ENCODE measurements at places on chromosomes 11 and 22.

DNA sequence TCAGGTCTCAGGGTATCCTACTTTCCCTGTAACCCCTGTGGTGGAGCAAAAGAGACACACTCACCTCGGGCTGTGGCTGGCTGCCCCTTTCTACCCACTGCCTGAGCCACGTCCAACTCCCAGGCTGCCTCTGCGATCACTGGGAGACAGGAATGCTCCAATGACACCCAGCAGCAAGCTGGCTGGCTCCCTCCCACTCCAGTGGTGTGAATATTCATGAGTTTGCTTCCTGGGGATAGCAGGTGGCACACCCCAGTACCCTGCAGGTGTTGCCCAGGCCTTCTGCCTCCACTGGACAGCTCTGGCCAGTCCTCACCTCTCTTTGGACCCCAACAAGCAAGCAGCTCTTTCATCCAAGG, 9.7 kb downstream of the GAL3ST1 start:
- H3K36me3 ChIP-seq, result no peaks in the 10 kb centered on the region
- H3K27me3 ChIP-seq, result no peaks in the 10 kb centered on the region
- H3K4me3 ChIP-seq, result no peak overlapping the region
- no peak for DNase-seq

- H3K4me3 ChIP-seq, result no peak overlapping the region
- H3K36me3 ChIP-seq, result peaks cover 20% of the 10 kb centered on the region
- DNase-seq, result no peak
- no peak overlapping the region for H3K27ac ChIP-seq
Observed at GRCh38 chr11:3665336-3666022, 5.7 kb downstream of the CHRNA10 start.

DNA sequence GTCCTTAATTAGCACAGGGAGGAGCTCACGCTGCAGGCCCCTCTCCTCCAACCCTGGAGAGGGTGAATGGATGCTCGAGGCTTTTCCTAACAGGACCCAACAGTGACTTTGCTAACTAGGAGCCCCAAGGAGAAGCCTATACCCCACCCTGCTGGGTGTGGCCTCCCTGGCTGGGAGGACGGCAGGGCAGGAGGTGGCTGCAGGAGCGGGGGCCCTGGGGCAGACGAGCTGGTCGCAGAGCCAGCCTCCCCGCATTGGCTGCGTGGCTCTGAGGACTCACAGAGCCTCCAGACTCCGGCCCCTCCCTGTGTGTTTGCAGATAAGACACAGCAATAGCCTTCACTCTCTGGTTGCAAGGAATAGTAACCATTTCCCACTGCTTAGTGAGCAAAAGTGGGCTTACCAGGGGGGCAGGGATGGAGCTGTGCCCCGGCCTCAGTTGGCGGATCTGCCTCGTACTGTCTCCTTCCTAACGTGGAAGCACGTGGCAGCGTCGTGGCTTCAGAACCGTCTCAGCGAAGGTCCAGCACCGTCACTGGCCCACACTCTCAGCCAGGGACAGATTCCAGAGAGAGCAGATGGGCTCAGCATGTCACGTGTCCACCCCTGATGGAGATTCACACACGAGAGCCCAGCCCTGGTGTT, 1087.5 kb downstream of the BRD1 start:
- no peaks in the 10 kb centered on the region for H3K36me3 ChIP-seq
- H3K27ac ChIP-seq, result no peak overlapping the region
- H3K27me3 ChIP-seq, result no peaks in the 10 kb centered on the region
- no peaks in the 10 kb centered on the region for H3K4me1 ChIP-seq

DNA sequence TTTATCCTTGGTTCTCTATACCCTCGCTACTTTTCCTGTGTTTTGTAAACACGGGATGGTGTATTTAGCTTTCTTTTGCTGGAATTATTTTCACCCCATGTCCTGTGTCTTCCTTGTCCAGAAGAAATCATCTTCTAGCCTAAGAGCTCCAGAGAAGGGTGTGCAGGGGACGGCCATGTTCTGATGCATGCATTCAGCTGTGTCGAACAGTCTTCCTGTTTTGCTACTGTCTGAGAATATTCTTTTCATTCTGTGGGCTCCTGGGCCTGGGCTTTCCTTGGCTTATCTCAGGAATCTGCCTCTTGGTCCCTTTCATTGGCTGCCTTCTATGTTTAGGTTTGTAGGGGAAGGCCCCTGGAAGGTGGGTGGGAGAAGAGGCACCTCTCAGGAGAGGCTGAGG, 10.6 kb upstream of the PLET1 start:
- no peak overlapping the region for H3K4me3 ChIP-seq
- no peak overlapping the region for H3K27ac ChIP-seq
- H3K4me1 ChIP-seq, result no peaks in the 10 kb centered on the region
- no peaks in the 10 kb centered on the region for H3K36me3 ChIP-seq
- no peak for DNase-seq
- H3K27me3 ChIP-seq, result no peaks in the 10 kb centered on the region

GRCh38 chr11:77259641-77260040, 41.8 kb downstream of the GDPD4 start:
- H3K36me3 ChIP-seq, result no peaks in the 10 kb centered on the region
- H3K4me1 ChIP-seq, result no peaks in the 10 kb centered on the region
- DNase-seq, result no peak
- no peak overlapping the region for H3K4me3 ChIP-seq
- no peak overlapping the region for H3K27ac ChIP-seq

DNA sequence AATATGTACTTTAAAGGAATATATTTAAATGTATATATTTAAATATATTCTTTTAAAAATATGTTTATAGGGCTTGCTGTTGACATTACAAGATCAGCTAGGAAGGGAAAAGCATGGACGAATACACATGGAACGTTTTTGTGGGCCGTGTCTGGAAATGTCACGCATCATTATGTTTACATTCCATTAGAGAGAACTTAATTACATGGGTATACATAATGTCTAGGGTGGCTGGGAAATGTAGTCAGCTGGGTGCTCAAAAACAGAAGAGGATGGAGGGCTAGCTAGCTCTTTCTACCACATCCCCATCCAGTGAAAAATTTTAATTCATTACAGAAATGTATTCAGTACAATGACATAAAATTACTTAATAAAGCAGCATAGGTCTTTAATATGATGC, 371.2 kb downstream of the DYNC2H1 start:
- peaks cover 3% of the 10 kb centered on the region for H3K27me3 ChIP-seq
- no peak overlapping the region for H3K27ac ChIP-seq
- DNase-seq, result no peak
- H3K4me1 ChIP-seq, result no peaks in the 10 kb centered on the region
- H3K4me3 ChIP-seq, result no peak overlapping the region

- no peak overlapping the region for H3K4me3 ChIP-seq
- H3K36me3 ChIP-seq, result peaks cover 5% of the 10 kb centered on the region
- H3K27me3 ChIP-seq, result no peaks in the 10 kb centered on the region
- H3K4me1 ChIP-seq, result peaks cover 36% of the 10 kb centered on the region
Observed at GRCh38 chr11:75320046-75320618, 31.3 kb downstream of the ARRB1 start.

- no peak overlapping the region for H3K27ac ChIP-seq
- no peaks in the 10 kb centered on the region for H3K4me1 ChIP-seq
- no peaks in the 10 kb centered on the region for H3K36me3 ChIP-seq
- no peak overlapping the region for H3K4me3 ChIP-seq
- no peaks in the 10 kb centered on the region for H3K27me3 ChIP-seq
Observed at GRCh38 chr22:35726933-35727332, 9.3 kb downstream of the APOL5 start.

- H3K36me3 ChIP-seq, result no peaks in the 10 kb centered on the region
- no peak for DNase-seq
- H3K27me3 ChIP-seq, result peaks cover 20% of the 10 kb centered on the region
- H3K4me1 ChIP-seq, result no peaks in the 10 kb centered on the region
Observed at GRCh38 chr22:32548039-32548438, 73.4 kb downstream of the FBXO7 start.

GRCh38 chr11:86799680-86800075, 664 bp upstream of the PRSS23 start:
- peaks cover 24% of the 10 kb centered on the region for H3K4me1 ChIP-seq
- no peak overlapping the region for H3K27ac ChIP-seq
- no peak for DNase-seq
- H3K27me3 ChIP-seq, result peaks cover 79% of the 10 kb centered on the region
- no peak overlapping the region for H3K4me3 ChIP-seq

- H3K4me1 ChIP-seq, result peaks cover 9% of the 10 kb centered on the region
- no peaks in the 10 kb centered on the region for H3K27me3 ChIP-seq
- H3K36me3 ChIP-seq, result no peaks in the 10 kb centered on the region
Observed at GRCh38 chr22:27990879-27991278, 71.8 kb upstream of the PITPNB start.

DNA sequence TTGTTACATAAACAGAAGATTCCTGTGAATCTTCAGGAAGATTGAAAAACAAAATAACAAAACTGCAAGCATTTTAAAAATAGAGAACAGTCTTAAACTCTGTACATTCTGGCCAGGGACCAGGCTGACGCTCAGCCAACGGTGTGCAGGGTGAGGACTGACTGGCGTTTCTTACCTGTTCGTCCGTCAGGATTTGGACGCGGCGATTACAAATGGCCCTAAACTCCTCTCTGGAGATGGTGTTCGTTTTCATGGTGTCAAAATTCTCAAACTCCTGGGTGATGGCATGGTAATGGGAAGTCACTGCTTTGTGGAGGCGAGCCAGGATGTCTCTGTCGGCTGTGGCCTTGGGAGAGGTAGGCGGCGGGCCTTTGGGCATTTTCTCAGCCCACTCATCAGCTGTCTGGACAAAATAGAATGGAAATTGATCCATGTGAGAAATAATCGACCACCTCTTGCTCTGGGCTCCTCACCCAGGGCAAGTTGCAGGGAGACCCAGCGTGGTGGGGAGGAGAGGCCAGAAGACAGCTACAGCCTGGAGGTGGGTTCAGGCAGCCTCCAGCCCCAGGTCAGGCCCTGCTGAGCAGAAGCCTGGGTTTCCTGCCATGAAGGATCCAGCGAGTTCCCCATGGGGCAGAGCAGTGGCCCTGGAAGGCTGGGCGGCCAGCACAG, 143.0 kb downstream of the MPPED1 start:
- H3K27me3 ChIP-seq, result no peaks in the 10 kb centered on the region
- no peak overlapping the region for H3K4me3 ChIP-seq
- no peaks in the 10 kb centered on the region for H3K36me3 ChIP-seq
- H3K27ac ChIP-seq, result no peak overlapping the region
- no peaks in the 10 kb centered on the region for H3K4me1 ChIP-seq
- DNase-seq, result no peak

GRCh38 chr22:43749473-43749872, 62.6 kb downstream of the EFCAB6 start:
- peaks cover 7% of the 10 kb centered on the region for H3K27me3 ChIP-seq
- no peaks in the 10 kb centered on the region for H3K4me1 ChIP-seq
- H3K36me3 ChIP-seq, result no peaks in the 10 kb centered on the region
- H3K27ac ChIP-seq, result no peak overlapping the region
- no peak overlapping the region for H3K4me3 ChIP-seq

DNA sequence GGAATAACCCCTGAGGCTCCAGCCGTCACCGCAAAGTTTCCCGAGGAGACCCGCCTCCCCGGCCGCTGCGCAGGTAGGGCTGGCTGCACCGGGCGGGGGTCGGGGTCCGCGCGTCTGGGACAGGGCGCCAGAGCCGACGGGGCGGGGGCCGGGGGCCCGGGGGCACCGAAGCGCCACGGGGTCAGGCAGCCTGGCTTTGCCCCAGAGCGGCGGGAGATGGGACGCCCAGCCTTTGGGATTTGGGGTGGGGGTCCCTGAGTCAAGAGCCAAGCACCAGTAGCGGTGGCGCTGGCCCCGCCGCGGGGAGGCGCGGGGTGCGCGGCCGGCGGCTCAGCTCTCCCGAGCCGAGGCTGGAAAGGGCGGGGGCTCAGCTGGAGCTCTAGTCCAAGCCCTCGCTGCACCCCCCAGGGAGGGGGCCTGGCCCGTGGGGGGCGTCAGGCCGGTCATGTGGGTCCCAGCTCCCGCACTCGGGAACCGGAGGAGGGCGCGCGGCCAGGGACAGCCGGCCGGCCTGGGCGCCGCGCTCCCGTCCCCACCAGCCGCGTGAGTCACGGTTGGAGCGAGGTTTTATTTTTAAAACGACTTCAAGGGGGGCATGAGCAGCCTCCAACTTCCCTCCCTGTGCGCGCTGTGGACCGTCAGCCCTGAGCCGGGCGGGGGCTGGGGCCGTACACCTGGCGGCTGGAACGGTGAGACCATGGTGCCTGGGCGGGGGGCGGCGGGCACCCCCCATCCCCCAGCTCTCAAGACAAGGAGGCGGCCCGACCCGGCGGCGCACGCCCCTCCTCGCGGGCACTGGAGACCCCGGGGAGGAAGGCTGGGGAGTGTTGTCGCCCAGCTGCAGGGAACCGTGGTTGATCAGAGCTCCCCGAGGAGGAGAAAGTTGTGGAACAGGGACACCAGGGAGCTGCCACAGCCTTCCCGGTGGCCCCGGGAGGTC, 626 bp downstream of the FLRT1 start:
- peak; percentile 22 for DNase-seq
- no peaks in the 10 kb centered on the region for H3K36me3 ChIP-seq
- H3K4me1 ChIP-seq, result peaks cover 5% of the 10 kb centered on the region
- peaks cover 48% of the 10 kb centered on the region for H3K27me3 ChIP-seq
- H3K27ac ChIP-seq, result no peak overlapping the region
- H3K4me3 ChIP-seq, result no peak overlapping the region

DNA sequence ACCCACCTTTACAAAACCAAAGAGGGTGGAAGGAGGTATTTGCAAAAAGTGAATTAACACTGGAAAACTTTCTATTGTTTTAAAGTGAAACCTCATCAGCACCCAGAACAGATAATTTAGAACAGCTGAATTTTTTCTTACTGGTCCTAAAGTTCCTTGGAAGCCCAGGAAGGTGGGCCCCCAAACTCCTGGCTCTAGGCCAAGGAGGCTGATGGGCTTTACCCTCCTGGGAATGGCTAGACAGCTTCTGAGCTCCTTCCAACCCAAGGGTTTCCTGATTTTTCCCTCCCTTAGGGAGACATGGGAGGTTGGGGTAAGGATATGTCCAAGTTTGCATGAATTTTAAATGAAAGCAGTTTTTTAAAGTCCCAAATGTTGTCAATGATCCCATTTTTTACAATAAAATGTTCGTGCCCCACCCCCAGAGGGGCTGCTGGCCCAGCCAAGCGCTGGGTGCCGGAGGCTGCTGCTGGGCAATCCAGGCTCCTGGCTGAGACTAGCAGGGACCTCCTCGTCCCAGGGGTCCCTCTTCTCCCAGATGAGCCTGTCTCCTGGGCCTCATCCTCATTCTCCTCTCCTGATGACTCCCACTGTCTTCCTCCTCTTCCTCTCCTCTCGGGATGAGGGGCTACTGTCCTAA, 28.4 kb downstream of the RELT start:
- H3K27ac ChIP-seq, result no peak overlapping the region
- no peak overlapping the region for H3K4me3 ChIP-seq
- DNase-seq, result no peak
- H3K36me3 ChIP-seq, result peaks cover 6% of the 10 kb centered on the region
- H3K4me1 ChIP-seq, result peaks cover 1% of the 10 kb centered on the region
- H3K27me3 ChIP-seq, result no peaks in the 10 kb centered on the region

DNA sequence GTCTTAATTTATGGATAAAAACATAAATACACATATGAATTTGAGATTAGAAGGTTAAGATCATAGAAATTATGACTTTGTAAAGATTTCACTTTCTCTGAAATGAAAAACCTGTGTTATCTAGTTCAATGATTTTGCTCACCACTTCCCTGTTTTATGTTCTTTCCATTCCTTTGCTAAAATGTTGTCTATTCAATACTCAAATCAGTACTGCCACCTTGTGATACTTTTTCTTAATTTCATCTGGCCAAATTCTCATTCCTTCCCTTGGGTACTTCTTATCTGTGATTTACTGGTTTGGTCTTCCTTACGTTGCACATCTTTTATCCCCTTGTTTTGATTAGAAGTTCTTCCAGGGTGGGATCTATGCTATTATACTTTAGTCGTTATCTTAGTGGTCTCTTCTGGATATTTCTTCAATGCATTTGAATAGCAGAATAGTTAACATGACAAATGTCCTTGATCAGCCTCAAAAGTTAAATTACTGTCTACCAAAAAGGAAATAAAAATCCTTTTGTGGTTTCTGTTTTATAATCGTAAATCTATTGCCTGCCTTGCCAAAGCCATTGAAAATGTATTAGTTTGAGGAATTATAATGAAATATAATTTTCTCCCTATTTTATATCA, 197.0 kb downstream of the PGR start:
- H3K36me3 ChIP-seq, result no peaks in the 10 kb centered on the region
- DNase-seq, result no peak
- H3K27me3 ChIP-seq, result no peaks in the 10 kb centered on the region
- H3K27ac ChIP-seq, result no peak overlapping the region
- no peaks in the 10 kb centered on the region for H3K4me1 ChIP-seq
